ENCODE measurements at places on chromosomes 7 and 10.

GRCh38 chr7:140672382-140673062 lies at the start of gene ADCK2:
ADCK2 (plus strand) TSS chr7:140672945; CDS start chr7:140673331, 386 bp downstream.
- no peak for DNase-seq

DNA sequence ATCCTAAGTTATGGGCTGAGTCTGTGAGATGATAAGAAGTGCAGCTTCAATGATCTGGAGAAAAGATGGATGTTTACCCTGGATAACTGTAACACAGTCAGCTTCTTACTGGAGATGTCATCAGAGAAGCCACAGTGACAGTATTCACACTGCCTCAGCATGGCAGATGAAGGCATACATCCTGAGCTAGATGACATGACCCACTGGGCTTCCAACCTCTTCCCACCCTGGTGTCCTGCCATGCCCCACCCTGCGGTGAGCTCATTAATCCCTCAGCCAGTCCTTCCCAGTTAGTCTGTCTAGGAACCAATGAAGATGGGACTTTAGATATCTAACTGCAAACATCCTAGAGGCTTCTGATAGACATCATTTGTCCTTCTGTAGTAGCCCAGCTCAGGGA lies 213.8 kb downstream of the TAX1BP1 start:
- no peak for DNase-seq

- DNase-seq, result no peak
These were observed 518.0 kb upstream of the KLF6 start for GRCh38 chr10:4303045-4303444.

DNA sequence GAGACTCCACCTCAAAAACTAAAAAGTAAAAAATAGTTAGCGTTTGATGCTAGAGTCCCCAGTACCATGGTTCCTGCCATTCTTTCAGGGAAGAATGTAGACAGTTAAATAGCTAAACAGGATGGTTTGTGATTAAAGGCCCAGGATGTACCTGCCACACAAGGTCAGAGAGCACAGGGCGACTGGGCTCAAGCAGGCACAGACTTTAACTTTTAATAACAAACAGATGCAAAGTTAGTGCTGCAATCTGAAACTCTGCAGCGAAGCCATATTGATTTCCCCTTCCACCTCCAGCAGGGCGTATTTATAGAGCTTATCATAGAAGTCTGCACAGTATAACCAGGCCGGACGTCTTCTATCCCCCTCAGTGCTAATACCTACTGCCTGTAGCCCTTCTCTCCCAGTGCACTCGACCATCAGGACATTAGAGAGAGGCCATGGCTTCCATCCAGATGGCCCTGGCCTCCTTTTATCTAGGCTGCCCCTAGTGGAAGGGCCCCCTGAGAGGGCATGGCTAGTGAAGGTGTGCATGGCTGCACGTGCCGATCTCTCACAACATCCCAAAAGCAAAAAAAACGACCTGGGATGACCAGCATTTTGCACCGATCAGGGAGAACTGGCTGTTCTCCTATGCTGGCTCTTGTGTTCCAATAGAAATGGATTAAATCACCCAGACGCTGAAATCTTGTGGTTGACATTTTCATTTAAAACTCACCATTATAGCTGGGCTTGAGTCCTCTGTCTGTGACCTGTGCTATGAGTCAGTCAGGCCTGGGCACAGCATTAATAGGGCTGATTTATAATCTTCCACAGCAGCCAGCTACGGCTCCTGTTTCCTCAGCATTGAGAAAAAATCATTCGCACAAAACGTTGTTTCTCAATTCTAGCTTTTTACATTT lies 7.6 kb upstream of the BAG3 start:
- no peak for DNase-seq

DNA sequence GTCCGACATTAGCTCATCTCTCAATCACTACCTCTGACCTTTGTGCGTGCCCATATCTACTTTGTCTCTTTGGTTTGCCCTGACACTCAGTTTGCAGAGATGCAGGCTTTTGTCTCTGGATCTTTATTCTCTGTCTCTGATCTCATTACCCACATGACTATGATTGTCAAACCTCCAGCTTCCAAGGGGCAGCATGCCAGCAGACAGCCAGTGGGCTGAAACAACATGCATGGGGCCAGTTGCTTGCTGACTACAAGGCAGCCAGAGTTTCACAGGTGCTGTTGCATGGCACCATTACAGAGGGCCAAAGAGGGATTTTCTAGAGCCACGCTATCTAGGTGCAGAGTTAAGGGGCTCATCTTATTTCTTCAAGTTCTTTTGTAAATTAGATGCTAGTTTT lies 146.2 kb downstream of the SPAG6 start:
- no peak for DNase-seq

- no peak for DNase-seq
These were observed 73.1 kb downstream of the MKLN1 start for GRCh38 chr7:131400681-131401176.

DNA sequence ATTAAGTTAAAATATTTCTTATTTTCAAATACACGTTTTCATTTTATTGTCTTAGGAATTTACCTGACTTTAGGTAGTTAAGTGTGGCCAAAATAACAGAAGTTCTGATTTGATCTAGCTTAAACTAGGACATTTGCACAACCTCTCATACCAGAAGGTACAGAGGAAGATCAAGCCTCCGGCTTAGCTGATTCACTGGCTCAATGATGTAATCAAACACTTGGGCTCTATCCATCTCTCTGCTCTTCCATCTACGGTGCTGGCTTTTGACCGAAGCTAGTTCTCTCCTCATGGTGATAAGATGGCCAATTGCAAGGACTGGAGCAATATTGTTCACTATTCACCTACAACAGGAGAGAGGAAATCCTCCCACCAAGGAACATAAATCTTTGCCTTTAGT lies 12.2 kb upstream of the HYCC1 start:
- DNase-seq, result no peak

DNA sequence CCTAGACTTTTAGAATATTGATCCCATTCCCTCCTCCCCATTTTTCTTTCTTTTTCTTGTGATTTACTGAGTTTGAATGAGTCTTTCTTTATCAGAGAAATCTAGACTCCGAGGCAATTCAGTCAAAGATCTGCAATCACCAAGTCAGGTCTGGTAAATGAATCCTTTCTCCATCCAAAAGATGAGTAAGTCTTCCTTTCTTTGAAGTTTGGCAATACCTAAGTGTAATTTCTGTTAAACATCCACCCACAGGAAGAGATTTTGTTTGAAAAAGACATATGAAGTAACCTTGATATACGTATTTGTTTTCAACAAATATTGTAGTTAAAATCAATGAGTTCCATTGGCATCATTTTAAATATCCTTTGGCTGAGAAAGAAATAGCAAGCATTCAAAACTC lies 58.3 kb downstream of the SLC39A12 start:
- DNase-seq, result no peak

GRCh38 chr10:80487421-80487785 lies 33.3 kb downstream of the TSPAN14 start:
- no peak for DNase-seq

DNA sequence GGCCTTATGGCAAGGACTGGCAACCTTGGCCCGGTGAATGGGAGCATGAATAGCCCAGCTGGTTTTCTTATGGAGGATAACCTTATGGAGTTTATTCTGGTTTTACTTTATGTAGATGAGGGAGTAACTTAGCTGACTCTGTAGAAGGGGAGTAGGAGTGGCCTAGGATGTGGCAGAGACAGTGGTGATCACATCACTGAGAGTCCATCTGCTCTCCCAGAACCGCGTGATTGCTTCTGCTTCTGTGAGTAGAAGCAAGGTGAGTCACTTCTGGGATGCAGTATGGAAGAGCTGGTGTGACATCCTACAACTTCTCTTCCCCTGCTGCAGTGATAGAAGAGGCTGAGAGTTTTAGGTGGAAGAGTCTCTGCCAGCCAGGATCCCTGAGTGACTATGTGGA lies 129.2 kb downstream of the RPS24 start:
- no peak for DNase-seq

- DNase-seq, result no peak
These were observed 18.6 kb upstream of the MEST start for GRCh38 chr7:130473289-130473688.

DNA sequence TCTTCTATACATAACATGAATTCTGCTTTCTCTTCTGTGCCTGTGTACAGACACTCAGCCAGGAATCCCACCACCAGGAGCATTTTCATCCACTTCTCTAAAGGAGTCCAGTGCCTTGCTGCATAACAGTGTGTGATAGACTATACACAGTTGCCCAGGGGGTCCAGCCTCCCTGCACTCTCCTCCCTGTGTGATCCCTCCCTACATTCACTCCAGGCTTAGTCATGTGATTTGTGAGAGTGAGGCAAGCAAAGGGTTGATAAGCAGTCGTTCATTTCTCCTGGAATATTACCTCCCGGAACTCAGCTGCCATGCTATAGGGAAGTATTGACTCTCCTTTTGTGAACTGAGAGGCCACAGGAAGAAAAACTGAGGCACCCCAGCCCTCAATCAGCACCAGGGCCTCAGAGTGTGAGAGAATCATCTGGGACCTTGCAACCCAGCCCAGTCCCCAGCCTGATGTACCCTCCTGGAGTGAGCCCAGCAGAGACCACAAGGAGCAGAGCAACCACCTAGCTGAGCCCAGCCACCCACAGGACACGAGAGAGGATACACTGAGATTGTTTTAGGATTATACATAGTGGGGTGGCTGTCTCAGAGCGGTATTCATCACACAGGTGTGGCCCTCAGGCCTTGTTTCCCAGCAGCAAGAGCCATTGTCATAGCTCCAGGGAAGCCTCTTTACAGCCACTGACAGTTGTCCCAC lies 45.0 kb upstream of the EEPD1 start:
- no peak for DNase-seq

GRCh38 chr10:125538947-125539731 lies 143.8 kb downstream of the TEX36 start:
- no peak for DNase-seq

GRCh38 chr7:73556208-73557107 lies 1.0 kb downstream of the BCL7B start:
- DNase-seq, result no peak

GRCh38 chr10:101655570-101655969 lies 39.4 kb downstream of the FBXW4 start:
- DNase-seq, result no peak

GRCh38 chr10:131002031-131002861 lies 309.3 kb downstream of the TCERG1L start:
- DNase-seq, result no peak

GRCh38 chr7:137818036-137818435 lies 28.7 kb downstream of the DGKI start:
- no peak for DNase-seq

DNA sequence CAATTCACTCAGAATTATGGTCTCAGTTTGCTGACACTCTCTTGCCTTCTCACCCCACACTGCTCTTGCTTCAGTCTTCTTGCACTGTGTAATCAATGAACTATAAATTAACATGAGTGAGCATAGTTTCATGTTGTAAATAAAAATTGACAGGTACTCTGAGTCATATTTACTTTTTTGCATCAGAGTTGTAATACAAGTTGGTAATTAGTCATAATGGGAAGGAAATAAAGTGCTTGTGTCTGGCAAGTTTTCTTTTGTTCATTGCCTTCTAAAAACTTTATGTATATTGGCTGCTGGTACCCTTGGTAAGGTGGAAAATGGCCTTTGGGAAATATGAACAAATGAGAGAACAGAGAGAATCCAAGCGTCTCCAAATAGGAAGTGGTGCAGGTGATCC lies 169.3 kb upstream of the MAGI2 start:
- DNase-seq, result no peak

DNA sequence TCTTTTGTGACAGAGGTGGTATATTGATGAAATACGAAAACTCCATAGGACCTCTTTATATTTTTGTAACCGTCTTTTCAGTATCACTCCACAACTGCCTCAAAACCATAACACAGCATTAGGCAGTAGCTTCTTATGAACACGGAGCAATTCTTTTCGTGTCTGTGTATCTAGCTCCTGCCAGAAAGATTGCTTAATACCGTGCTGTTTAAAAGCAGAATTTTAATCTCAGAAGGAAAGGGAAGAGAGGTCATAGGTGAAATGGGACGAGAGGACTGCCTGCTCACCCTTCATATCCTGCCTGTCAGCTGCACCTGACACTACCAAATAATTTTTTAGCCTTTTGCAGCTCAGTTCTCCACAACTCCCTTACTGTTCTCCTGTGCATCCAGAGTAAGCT lies 200.7 kb downstream of the DNAH11 start:
- DNase-seq, result no peak

DNA sequence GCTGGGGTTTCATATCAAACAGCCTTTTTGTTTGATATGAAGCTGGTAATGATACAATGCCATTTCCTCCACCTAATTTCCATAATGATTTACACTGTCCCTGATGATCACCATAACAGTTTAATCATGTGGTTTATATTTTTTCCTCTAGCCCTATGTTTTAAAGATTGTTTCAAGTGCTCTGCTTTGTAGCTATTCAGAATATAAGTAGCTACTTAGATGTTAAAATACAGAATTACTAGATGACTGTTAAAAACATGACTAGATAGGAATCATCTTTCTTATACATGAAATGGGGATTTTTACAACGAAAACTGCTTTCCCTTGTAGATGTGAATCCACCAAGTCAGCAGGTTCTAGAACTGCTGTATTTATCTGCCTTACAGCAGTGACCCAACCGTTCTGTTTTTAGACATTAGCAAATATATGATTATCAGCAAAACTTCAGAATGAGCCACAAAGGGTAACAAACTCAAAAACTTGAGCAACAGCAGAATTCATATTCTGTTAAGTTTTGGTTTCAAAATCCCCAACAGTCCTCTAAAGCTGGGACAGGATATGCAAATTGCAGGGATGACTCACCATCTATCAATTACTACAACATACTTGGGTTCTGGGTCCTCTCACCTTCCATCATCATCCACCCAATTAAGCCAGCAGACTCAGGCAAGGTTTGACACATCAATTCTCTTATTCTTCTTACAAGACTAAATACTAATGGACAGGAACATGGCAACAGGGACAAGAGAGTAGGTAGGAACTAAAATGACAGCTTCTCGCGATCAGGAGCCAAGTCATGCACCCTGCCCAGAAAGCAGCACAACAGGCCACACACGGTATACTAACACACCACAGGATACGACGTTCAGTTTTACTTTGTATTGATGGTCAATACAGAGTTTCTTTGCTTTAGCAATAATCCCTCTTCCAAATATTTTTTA lies 83.9 kb downstream of the PIP4K2A start:
- DNase-seq, result no peak

DNA sequence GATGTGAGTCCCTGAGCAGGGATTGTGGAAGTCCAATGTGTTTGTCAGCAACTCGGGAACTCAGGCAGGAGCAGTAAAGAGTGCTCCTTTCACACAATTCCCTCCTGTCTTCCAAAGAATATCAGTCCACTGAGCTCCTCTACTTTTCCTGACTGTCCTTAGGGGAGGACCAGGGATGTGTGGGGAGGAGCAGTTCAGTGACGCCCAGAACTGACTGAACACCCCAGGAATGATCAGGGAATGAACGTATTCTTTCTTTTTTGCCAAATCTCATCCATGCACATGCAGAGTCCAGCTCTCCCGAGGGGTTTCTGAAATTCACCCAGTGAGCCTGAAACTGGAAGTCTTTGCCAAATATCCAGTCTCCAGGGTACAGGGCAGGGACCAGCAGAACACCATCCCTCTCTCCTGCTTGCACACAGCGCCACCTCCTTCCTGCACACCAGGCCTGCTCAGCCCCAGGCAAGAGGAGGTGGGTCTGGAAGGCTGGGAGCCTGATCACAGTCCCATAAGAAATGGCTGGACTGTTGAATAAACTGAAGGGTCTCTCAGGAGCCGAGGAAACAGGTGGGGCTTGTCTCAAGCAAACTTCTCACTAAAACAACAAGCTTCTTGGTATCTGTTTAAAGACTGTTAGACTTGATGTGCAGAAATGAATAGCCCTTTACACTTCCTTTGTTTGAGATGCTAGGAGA lies 294.7 kb downstream of the C7orf25 start:
- no peak for DNase-seq
